Aorta (tissue), 5 donors: ENCODE measurements at places on chromosomes 11 and 22. TPM values are rescaled to one million over a fixed set of nuclear protein-coding genes. Genes with fewer than 3 reads are reported as not detected.

DNA sequence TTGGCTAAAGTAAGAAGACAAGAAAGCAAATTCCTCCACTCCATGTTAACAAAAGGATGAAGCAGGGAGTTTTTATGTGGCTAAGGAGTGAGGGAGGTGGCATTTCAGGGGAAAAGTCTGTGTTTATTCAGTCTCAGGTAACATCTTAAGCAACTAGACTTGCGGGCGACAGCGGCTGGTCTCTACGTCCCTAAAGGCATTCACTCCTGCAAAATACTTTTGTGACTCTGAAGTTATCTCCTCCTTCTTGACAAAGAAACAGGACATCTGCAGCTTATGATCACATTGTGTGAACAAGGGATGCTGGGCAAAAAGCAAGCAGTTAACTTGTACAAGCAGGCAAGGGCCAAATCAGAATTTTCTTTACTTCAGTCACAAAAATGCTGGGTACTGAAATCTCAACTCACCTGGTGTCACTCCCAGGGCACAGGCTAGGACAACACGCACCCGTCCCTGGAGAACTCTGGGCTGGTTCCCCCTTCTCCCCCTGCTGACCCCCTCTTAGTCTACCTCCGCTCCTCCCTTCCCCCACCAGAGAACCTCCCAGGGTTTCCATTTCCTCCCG lies 38.3 kb downstream of the IGLL5 start:
- H3K36me3 ChIP-seq = no peaks in the 10 kb centered on the region
- H3K4me1 ChIP-seq = no peaks in the 10 kb centered on the region
- peak; percentile 21 for DNase-seq
- no peak overlapping the region for H3K27ac ChIP-seq
- no peaks in the 10 kb centered on the region for H3K27me3 ChIP-seq

- no peak for DNase-seq
- no peaks in the 10 kb centered on the region for H3K27me3 ChIP-seq
- no peaks in the 10 kb centered on the region for H3K36me3 ChIP-seq
- H3K27ac ChIP-seq = no peak overlapping the region
These were observed 99.8 kb downstream of the ARL14EP start for GRCh38 chr11:30422447-30423278.

GRCh38 chr11:120749395-120749794 lies 237.8 kb downstream of the GRIK4 start:
- peaks cover under 1% of the 10 kb centered on the region for H3K27me3 ChIP-seq
- H3K27ac ChIP-seq = no peak overlapping the region
- no peaks in the 10 kb centered on the region for H3K36me3 ChIP-seq
- no peak for DNase-seq
- H3K4me1 ChIP-seq = no peaks in the 10 kb centered on the region

DNA sequence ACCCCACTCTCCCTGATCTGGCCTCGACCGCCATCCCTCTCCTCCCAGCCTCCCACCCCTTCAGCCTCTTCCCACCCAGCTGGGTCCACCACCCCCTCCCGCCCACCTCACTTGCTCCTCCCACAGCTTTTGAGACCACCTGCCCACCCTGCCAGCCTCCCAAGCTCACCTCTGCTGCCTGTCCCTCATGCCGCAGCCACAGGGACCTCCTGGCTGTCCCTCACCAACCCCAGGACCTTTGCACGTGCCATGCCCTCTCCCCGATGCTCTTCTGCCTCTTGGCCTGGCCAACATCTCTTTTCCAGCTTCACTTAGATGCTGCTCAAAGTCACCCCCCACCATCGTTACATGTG lies 6.5 kb downstream of the PNPLA5 start:
- peak; percentile 28 for DNase-seq
- H3K27ac ChIP-seq = no peak overlapping the region
- H3K4me1 ChIP-seq = no peaks in the 10 kb centered on the region
- no peaks in the 10 kb centered on the region for H3K27me3 ChIP-seq

GRCh38 chr11:13358596-13359270 lies 81.1 kb downstream of the BMAL1 start:
- no peaks in the 10 kb centered on the region for H3K4me1 ChIP-seq
- no peak for DNase-seq
- peaks cover 3% of the 10 kb centered on the region for H3K36me3 ChIP-seq
- H3K27ac ChIP-seq = no peak overlapping the region
- no peak overlapping the region for H3K4me3 ChIP-seq
- H3K27me3 ChIP-seq = no peaks in the 10 kb centered on the region

GRCh38 chr22:39388261-39389011 lies 11.1 kb upstream of the TAB1 start:
- no peak overlapping the region for H3K27ac ChIP-seq
- H3K27me3 ChIP-seq = no peaks in the 10 kb centered on the region
- no peaks in the 10 kb centered on the region for H3K36me3 ChIP-seq
- DNase-seq = peak; percentile 92
- H3K4me1 ChIP-seq = no peaks in the 10 kb centered on the region
- peak overlapping the region; percentile 20 for H3K4me3 ChIP-seq

The APOL3 gene
- total RNA-seq = 67.7 TPM

GRCh38 chr11:101741061-101741460 lies 157.3 kb upstream of the TRPC6 start:
- H3K4me1 ChIP-seq = no peaks in the 10 kb centered on the region
- H3K27ac ChIP-seq = no peak overlapping the region
- no peak overlapping the region for H3K4me3 ChIP-seq
- H3K27me3 ChIP-seq = no peaks in the 10 kb centered on the region

GRCh38 chr11:34650528-34650927 lies 29.6 kb downstream of the EHF start:
- H3K36me3 ChIP-seq = no peaks in the 10 kb centered on the region
- H3K4me1 ChIP-seq = no peaks in the 10 kb centered on the region
- DNase-seq = no peak
- no peak overlapping the region for H3K4me3 ChIP-seq

- no peaks in the 10 kb centered on the region for H3K36me3 ChIP-seq
- no peak overlapping the region for H3K27ac ChIP-seq
- no peak overlapping the region for H3K4me3 ChIP-seq
- DNase-seq = no peak
- no peaks in the 10 kb centered on the region for H3K27me3 ChIP-seq
- H3K4me1 ChIP-seq = no peaks in the 10 kb centered on the region
These were observed 65.5 kb downstream of the C11orf91 start for GRCh38 chr11:33635161-33635560.

The ZP1 gene
- total RNA-seq = not detected

GRCh38 chr11:61618978-61619377 lies 38.1 kb upstream of the SYT7 start:
- DNase-seq = no peak
- no peaks in the 10 kb centered on the region for H3K4me1 ChIP-seq
